Germinal center (tissue), 1 donor: ENCODE measurements at places on chromosomes 13 and 19.

GRCh38 chr19:5352229-5352763 is 11.7 kb upstream of the PTPRS start:
- no peak for DNase-seq

GRCh38 chr19:5814852-5815246 is 10.0 kb downstream of the NRTN start:
- DNase-seq: no peak

GRCh38 chr13:113401452-113402415 is 37.8 kb upstream of the GRTP1 start:
- DNase-seq: no peak

DNA sequence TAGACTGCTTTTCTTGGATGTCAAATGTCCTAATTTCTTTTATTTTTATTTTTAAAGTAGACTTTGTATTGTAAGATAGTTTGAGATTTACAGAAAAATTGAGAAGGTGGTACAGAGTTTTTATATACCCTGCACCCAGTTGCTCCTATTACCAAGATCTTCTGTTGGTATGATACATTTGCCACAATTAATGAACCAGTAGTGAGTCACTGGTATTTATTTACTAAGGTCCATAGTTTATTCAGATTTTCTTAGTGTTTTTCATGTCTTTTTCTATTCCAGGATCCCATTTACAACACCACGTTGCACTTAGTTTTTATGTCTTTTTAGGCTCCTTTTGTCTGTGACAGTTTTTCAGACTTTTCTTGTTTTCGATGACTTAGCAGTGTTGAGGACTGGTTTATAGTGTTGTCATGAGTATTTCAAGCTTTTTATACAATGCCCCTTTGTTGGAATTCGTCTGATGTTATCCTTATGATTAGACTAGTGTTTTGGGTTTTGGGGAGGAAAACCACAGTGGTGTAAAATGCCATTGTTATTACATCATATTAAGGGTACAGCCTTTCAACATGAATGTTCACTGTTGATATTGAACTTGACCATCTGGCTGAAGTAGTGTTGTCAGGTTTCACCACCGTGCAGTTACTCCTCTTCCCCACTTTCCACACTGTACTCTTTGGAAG is 35.9 kb downstream of the COG3 start:
- DNase-seq: no peak

DNA sequence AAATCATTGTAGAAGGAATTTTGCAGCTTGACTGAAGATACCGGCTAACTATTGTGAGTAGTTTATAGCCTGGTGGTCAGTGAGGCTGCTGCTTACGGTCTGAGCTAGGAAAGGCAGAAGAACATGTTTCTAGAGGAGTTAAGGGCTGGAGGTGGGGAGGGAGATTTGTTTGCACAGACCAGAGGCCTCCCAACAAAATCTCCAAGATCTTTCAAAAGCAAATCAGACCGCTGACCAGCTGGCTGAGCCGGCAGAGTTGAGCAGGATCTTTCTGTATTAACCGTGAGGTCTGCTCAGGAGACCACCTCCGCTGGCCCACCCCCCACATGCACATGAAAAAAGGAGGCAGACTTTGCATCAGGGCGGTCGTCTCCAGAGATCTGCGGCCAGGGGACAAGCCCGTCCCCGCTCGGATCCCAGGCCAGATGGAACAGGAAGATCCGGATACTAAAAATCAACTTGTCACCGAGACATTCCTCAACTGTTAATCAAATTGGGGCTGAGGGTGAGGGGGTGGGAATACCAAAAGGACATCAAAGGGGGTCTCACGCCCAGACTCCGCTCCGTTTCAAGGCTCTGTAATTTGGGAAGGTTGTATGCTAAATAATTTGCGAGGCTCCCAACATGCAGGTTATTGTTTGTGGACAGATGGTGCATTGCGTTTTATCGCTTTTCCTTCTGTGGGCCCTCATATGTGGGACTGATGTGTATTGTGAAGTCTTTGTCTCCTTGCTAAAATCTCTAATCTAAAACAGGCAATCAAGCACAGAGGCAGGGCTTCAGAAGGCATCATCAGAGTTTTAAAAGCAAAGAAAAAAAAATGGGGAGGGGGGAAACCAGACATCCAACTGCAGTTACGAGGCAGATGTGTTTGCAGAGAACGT is 319.0 kb downstream of the ZNF536 start:
- no peak for DNase-seq

DNA sequence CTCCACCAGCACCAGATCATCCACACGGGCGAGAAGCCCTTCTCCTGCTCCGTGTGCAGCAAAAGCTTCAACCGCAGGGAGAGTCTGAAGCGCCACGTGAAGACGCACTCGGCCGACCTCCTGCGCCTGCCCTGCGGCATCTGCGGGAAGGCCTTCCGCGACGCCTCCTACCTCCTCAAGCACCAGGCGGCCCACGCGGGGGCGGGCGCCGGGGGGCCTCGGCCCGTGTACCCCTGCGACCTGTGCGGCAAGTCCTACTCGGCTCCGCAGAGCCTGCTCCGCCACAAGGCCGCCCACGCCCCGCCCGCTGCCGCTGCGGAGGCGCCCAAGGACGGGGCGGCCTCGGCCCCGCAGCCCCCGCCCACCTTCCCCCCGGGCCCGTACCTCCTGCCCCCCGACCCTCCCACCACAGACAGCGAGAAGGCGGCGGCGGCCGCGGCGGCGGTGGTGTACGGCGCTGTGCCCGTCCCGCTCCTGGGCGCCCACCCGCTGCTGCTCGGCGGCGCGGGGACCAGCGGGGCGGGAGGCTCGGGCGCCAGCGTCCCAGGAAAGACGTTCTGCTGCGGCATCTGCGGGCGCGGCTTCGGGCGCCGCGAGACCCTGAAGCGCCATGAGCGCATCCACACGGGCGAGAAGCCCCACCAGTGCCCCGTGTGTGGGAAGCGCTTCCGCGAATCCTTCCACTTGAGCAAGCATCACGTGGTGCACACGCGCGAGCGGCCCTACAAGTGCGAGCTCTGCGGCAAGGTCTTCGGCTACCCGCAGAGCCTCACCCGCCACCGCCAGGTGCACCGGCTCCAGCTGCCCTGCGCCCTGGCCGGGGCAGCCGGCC is 9.4 kb downstream of the ZNF784 start:
- DNase-seq: no peak

GRCh38 chr19:14369399-14370168 is 11.7 kb upstream of the ADGRE5 start:
- DNase-seq: no peak

DNA sequence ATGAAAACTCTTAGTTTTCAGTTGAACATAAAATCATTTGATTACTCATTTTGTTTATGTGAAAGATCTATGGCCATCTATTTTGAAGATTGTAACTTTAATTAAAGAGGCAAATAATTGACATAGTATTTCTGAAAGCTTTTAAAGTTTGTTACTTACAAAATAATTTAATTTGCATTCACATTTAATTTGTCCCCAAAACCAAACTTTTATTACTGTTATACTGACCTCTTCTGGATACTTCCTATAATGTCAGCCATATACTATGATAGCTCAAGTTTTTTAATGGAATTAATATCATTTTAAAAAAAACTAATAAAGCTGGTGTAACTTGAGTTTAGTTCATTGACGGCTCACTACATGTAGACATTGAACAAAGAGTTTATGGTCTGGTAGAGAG is 4.9 kb upstream of the SGCG start:
- no peak for DNase-seq

- DNase-seq: no peak
Observed at GRCh38 chr13:66430269-66430668, 799.9 kb downstream of the PCDH9 start.

DNA sequence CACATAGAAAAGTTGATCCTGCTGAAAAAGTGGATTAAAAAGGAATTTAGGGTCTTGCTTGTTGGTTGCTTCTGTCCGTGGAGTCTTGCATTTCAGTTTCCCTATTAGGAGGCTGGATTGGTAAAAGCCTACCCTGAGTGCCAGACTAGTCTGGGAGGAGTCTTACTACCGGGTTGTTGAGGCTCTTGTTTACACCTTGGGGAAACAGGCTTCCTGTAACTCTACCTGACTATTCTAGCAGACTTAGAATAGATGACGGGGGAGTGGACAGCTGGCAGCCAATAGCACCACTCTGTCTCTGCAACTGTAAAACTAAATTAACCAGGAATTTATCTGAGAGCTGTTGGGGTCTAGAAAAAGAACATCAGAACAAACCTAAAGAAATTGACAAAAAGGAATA is 11.3 kb upstream of the MPHOSPH8 start:
- no peak for DNase-seq

DNA sequence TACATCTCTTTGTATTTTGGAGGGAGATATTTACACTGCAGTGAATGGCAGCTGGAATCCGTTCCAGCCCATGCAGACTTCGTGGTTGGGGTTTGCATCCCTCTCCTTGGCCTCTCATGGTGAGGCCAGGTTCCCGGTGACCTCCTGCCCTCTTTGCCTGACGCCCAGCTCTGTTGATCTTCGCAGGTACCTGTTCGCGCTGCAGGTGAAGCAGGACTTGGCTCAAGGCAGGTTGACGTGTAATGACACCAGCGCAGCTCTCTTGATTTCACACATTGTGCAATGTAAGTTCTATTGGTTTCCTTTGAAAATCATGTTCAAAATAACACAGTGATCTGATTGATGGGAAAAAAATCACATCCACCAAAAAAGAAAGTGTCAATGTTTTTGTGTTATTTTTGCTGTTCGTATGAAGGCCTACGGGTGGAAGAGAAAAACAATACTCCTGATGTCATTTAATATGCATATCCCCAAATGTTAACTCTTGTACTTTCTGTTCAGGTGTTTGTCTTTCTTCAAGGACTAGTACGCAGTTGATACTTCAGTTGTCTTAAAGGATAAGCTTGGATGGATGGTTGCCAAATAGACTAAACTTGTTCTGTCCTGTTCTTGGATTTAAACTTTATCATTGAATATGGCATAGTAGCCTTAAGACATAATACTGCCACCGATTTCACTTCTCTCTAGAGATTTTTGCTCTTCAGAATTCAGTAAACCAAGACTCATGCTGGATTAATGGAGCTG is 199.1 kb downstream of the STK24 start:
- DNase-seq: no peak

GRCh38 chr19:29515706-29516357 is 10.0 kb upstream of the VSTM2B start:
- no peak for DNase-seq

- DNase-seq: no peak
Observed at GRCh38 chr13:96771486-96772367, 222.5 kb downstream of the OXGR1 start.

DNA sequence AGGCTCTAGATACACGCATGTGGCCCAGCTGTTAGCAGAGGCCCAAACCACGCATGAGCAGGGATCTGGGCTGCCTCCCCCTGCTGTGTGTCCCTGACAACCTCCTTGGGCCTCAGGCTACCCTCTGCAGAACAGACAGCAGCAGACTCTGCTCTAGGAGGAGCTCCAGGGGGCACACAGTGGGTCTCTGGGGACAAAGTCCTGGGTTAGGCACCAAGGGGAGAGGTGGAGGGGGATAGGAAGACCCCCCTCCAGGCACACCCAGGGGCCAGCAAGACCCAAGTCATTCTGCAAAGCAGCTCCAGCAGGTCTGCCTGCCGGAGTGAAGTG is 8.0 kb downstream of the TINCR start:
- no peak for DNase-seq

- DNase-seq: no peak
Observed at GRCh38 chr13:72104656-72105180, 237.7 kb upstream of the DACH1 start.

GRCh38 chr19:3515891-3516422 is 9.8 kb downstream of the FZR1 start:
- no peak for DNase-seq

- no peak for DNase-seq
Observed at GRCh38 chr13:38417727-38418126, 68.1 kb downstream of the UFM1 start.

DNA sequence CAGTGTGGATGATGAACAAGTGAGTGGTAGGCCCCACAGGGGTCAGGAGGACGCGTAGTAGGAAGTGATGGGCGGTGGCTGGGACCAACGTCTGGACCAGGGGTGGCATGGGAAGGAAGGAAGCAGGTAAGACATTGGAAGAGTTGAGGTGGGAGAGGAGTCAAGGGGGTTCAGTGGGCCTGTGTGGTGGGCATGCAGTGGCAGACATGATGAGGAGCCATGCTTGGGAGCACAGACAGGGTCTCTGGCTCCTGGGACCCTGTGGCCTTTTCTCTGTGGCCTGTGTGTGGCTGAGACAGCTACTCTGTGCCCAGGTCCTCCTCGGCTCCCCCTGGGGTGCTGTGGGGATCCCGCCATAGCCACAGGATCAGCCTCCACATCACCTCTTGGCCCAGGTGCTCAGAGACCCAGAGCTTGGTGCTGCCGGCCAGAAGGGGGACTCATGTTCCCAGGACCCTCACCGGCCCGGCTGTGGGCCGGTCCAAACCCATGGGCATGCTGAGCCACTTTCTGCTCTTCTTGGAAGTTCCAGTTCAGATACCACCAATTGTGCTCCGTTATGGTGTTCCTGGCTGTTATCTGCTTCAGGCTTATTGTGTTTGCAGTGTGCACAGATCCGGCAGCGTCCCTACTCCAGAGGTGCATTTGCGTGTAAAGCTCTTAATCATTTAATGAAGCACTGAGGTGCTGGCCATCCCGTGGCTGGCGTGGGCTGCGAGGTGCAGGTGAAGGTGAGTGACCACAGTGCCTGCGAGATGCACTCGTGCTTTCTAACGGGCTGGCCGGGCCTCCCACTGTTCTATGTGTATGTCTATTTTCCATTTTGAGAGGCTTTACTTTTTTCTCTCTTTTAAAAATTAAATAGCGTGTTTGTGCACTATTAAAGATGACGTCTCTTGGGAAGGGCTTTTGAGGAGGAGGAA is 147.9 kb downstream of the TEX29 start:
- no peak for DNase-seq

DNA sequence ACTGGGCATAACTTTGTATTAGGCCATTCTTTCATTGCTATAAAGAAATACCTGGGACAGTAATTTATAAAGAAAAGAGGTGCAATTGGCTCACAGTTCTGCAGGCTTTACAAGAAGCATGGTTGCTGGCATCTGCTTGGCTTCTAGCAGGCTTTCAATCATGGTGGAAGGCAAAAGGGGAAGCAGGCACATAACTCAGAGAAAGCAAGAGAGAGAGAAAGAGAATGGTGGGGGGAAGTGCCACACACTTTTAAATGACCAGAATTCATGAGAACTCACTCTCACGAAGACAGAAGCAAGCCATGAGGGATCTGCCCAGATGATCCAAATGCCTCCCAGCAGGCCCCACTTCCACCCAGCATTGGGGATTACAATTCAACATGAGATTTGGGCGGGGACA is 179.7 kb downstream of the SPRY2 start:
- DNase-seq: no peak

- DNase-seq: no peak
Observed at GRCh38 chr19:38061294-38061693, 154.3 kb downstream of the SIPA1L3 start.

- no peak for DNase-seq
Observed at GRCh38 chr13:37486171-37486681, 112.3 kb downstream of the POSTN start.
